ENCODE measurements at places on chromosomes 6 and 20.

- DNase-seq: no peak
These were observed 2.6 kb downstream of the PRSS35 start for GRCh38 chr6:83514866-83515466.

- DNase-seq: no peak
These were observed 66.9 kb downstream of the CARMIL1 start for GRCh38 chr6:25346064-25346463.

DNA sequence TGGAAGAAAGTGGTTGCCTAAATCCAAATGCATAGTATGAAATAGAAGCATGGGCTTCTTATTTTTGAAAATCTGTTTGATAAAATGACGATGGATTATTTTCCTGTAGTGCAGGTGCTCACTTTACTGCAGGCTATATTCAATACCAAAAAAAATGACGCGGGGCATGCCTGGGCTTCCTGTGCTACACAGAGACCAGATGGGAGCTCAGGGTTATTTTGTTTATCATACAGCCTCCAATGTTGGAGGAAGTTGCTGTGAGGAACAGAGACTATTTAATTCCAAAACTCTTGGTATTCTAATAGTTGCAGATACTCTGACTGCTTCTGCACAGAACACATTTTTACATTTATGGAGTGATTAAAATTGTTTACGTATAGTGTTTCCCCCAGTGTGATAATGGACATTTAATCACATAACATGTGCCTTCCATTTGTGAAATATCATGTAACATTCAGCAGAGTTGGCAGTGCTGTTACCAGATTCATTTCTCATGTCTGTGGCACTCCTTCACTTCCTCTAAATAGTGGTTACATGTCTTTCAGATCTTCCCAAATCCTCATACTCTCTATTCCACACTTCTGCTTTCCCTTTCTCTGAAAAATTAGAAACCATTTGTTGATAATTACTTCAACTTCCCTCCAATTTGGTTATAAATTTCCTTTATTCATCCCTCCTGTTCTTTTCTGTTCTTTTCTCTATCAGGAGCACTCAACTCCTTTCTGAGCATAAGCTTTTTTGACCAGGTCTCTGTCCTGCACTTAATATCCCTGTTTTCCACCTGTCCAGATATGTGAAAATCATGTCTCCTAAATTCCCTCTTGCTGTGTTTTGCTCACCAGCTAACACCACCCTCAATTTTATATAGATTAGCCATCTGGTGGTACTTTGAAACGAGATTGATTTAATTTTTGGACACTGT lies 121.6 kb downstream of the ADGRB3 start:
- DNase-seq: no peak

- no peak for DNase-seq
These were observed 520.0 kb upstream of the IRAK1BP1 start for GRCh38 chr6:78347191-78347916.

- DNase-seq: no peak
These were observed 115.5 kb downstream of the NFATC2 start for GRCh38 chr20:51426718-51427650.

GRCh38 chr20:16096756-16097326 lies 476.4 kb downstream of the KIF16B start:
- no peak for DNase-seq

GRCh38 chr6:152316024-152316423 lies 321.1 kb downstream of the SYNE1 start:
- no peak for DNase-seq

GRCh38 chr6:108093781-108094300 lies 19.3 kb upstream of the OSTM1 start:
- no peak for DNase-seq

DNA sequence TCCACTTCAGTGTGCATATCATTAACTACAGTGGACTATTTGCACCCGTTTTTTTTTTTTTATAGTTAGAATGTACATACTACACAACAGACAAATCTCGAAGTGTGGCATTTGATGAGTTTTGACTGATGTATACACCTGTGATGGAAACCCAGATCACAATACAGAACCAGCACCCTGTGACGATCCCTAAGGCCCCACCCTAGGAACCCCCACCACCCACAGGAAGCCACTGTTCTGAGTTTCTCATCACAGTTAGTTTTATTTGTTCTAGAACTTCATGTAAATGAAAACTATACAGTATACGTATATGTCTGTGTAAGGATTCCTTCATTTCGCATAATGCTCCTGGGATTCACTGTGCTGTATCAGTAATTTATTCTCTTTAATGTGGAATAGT lies 102.8 kb downstream of the IRF4 start:
- no peak for DNase-seq

- no peak for DNase-seq
These were observed 452.1 kb downstream of the HDGFL1 start for GRCh38 chr6:23021487-23021886.

DNA sequence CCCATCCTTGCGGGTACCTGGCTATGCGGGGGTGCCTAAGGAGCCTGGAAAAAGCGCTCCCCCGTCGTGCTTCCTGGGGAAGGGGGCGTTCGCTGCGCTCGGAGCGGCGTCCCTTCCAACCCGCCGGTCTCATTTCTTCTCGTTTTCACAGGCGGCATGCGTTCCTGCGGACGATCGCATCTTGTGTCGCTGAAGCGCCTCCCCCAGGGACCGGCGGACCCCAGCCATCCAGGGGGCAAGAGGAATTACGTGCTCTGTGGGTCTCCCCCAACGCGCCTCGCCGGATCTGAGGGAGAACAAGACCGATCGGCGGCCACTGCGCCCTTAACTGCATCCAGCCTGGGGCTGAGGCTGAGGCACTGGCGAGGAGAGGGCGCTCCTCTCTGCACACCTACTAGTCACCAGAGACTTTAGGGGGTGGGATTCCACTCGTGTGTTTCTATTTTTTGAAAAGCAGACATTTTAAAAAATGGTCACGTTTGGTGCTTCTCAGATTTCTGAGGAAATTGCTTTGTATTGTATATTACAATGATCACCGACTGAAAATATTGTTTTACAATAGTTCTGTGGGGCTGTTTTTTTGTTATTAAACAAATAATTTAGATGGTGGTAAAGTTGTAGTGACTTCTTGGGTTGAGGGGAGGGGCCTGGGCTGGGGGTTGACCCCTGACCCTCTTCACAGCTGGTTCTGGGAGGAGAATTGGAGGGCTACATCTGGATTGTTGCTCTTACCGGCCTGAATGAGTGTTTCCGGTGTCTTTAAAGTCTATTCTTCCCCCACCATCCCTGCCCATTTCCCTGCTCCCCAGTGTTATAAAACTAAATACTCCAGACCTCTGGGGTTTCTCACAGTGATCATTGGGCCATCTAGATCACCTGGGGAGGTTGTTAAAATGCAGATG lies 1.1 kb downstream of the ID1 start:
- DNase-seq: no peak

DNA sequence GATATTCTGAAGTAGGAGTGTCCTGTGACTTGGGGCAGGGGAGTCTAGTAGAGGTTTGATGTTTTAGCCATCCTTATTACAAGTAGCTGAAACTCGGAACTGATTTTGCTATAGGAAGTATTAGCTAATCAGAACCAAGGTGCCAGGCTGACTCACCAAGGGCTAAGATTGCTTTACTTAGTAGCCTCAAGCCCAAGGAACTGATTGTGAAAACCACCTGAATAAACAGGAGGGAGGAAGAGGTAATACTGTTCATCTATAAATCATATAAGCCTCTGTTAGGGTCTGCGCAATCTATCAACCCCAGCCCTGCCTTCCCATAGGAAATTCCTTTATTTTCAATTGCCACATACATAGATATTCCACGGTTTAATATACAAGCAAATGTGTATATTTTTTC lies 54.4 kb downstream of the GNAS start:
- no peak for DNase-seq

DNA sequence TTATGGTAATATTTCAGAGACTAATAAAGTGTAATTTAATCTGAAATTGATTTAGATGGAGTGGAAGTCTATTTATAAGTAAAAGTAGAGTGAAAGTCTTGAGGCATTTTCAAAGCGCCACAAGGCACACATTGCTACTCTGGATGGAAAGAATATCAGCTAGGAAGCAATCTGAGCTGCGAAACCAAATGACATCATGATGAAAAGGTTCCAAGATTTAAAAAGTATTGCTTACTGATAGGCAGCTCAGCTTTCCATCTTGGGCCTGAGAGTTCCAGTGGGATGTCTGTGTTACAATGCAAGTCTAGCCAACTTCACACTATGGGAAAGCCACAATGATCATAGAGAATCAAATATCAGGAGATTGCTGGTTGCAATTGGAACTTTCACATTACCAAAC lies 126.9 kb upstream of the VGLL2 start:
- no peak for DNase-seq

- no peak for DNase-seq
These were observed 74.8 kb upstream of the SNRPB2 start for GRCh38 chr20:16654858-16655535.

DNA sequence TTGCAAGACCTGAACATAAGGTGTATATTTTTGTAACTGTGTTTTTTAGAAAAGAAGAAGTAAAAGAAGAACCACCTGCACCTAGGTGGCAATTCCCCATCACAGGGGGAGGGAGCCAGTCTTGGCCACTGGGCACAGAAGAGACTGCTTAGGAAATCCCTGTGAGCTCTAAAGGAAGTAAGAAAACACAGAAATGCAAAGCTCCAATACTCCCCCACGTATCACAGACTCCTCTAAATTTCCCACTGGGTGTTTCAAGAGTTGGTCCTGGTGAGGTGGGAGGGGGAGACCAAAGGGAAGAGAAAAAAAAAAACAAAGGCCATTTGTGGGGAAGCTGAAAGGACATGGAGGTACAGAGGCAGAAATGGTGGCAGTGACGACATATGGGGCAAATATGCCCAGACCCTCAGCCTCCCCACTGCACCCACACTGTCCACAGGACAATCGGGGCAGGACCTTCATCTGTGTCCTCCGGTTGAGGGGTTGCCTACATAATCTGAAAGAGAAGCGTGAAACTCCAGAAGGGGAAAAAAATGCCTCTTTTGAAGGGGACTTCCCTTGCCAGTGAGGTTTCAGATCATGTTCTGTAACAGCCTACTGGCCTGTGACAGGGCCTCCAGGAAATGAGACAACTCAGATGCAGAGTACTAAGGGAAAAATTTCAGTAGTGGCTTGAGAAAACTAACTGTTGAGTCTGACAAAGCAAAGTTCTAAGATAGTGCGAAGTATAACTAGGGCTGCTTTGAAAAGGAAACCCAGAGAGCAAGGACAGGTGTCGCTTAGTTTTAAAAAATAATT lies 226.2 kb upstream of the MARCKS start:
- no peak for DNase-seq

GRCh38 chr6:119590066-119590465 lies 240.5 kb upstream of the MAN1A1 start:
- no peak for DNase-seq

GRCh38 chr6:43143235-43144128 lies 27.6 kb upstream of the SRF start:
- DNase-seq: peak; percentile 55

GRCh38 chr6:162109480-162110050 lies 618.0 kb downstream of the PRKN start:
- DNase-seq: no peak

DNA sequence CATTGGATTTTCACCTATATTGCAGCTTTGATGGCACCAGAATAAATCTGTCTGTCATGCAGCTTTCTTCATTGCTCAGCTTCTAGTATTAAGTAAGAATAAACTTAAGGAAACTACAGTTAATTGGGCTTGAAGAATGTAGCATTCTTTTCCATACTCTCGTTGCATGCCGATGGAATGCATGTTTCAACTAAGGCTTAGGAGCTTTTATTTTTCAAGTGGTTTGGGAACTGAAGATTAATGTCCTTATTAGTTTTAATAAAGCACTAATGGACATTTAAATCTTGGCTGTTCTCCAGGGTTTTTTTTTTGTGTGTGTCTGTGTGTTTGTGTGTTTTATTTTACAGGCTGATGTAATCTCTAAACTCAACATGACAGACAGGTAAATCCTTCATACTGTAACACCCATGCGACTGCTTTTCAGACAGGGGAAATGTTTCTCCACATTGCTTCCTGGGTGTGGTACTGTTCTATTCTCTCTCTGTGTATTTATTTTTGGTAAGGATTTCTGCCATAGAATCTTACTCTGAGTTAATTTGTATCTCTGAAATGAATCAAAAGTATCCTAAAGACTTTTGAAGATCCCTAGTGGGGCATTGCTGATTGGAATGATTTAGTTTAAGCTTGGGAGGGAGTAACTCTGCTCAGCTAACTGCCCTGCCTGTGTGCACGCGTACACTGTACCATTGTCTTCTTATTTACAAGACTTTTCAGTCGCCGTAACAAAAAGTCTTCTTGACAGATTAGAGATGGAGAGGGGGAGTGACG lies 38.0 kb downstream of the SLC9A8 start:
- DNase-seq: no peak

- no peak for DNase-seq
These were observed 23.8 kb downstream of the SYNDIG1 start for GRCh38 chr20:24493181-24493580.

GRCh38 chr6:20954315-20954714 lies 420.1 kb downstream of the CDKAL1 start:
- no peak for DNase-seq

- DNase-seq: no peak
These were observed 751.6 kb downstream of the EYS start for GRCh38 chr6:64955435-64955848.

GRCh38 chr6:132751828-132752227 lies 5.9 kb downstream of the VNN2 start:
- DNase-seq: no peak

DNA sequence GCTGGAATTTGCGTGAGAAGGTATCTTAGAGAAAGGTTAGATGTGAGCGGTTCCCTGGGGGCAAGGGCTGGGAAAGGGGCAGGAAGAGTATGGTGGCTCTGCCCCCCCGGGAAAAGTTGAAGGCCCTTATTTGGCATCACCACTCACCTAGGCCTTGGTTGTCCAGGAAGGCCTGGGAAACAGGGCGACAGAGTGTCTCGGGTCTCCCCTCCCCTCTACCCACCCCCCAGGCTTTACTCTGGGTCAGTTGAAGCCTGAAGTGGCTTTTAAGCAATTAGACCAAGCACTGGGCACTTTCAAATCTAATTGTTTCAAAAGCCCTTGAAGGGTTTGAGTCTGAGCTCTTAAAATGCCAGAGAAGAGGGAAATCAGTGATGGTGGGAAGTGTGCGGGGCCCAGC lies 30.2 kb upstream of the FOXP4 start:
- DNase-seq: no peak

DNA sequence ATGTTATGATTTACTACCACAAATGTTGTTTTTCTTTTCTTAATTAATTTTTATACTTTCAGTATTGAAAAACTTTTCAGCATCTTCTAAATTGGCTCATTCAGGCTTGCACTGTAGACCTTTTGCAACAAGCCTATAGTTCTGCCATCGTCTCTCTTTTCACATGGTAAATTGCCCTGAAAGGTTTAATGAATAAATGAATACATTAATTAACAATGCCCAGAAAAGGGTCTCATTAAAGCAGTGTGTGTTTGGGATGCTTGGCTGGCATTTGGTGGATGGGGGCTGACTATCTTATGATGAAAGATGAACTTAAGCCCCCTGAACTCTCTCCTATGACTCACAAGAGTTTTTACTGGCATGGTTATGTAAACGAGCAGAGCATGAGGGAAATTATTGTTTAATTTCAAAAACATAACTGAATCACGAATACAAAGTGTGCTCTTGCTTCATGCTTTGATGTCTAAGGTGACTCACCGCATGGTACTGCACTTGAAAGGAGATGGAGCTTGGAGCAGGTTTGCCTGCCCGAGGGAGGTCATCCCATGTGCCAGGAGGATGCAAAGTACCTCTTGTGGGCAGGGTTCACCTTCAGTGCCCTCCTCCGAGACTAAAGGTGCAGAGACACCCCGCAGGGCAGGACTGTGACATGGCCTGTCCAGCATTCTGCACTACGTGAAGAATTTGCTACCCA lies 13.8 kb upstream of the PCK1 start:
- DNase-seq: no peak

All from stimulated activated CD8-positive, alpha-beta memory T cell treated with anti-CD3 and anti-CD28 coated beads, Interleukin-2, amount 100 ng/mL, for 1 hour (primary cell).